ENCODE measurements at places on chromosomes 1 and 21.

DNA sequence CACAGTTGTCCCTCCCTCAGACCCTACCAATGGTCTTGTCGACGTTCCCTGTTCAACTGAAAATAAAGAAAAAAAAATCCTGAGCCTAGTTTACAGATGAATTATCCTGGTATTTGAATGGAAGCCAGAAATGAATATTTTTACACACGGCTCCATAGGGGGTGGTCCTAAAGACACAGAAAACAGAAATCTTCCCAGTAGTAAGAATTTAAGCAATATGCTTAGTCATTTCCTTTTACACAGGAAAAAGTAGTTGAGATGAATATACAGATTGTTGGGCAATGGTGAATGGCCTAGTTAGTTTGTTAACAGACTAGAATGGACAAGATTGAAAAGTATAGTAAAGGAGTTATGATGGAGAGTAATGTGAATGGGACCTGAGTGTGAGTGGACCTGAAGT is 67.4 kb downstream of the RGS18 start:
- DNase-seq = peak; percentile 23

DNA sequence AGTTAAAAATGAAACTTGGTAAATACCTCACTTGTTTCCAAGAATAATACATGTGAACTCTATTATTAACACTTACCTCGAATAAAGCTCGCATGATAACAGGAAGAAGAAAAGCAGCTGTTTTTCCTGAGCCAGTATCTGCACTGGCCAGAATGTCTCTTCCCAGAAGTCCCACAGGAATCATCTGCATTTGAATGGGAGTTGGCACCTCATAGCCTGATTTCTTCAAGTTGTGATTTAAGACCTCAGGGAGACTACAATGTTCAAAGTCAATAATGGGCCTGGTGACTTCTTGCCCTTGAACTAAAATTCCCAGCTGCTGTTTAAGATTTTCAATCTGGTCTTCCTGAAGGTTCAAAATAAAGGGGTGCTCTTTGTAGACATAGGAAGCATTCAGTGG is 3.8 kb downstream of the DDX59 start:
- DNase-seq = no peak

DNA sequence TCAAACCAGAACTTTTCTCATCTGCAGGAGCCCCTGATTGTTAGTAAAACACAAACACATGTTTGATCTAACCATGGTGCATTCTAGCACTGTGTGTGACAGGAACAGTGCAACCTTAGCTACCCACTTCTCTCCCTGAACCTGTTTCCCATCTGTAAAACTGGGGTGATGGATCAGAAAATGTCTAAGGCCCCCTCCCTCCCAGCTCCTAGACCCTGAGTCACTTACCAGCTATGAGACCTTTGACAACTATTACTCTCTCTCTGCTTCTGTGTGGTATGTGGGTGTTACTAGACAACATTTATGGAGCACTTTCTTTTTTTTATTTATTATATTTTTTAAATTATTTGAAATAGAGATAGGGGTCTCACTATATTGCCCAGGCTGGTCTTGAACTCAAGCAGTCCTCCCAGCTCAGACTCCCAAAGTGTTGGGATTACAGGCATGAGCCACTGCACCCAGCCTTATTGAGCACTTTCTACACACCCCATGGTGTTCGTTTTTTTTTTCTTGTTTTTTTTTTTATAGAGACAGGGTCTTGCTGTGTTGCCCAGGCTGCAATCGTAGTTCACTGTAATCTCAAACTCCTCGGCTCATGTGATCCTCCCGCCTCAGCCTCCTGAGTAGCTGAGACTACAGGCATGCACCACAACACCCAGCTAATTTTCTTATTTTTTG is 2.6 kb downstream of the INPP5B start:
- DNase-seq = no peak

DNA sequence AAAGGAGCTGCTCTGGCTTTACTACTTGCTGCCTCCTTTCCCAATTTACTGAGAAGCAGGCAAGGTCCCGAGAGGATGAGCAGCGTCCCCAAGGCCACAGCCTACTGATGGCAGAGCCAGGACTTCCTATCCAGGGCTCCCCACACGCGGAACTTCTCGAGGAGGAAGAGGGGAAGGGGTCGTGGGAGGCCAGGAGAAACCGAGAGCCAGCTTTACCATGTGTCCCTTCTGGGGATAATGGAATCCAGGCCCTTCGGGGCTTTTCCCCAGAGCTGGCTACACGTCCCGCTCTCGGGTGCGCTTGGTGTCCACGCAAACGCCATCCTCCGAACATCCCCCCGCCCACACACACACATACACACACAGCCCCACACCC is 4.3 kb upstream of the CCN1 start:
- no peak for DNase-seq

DNA sequence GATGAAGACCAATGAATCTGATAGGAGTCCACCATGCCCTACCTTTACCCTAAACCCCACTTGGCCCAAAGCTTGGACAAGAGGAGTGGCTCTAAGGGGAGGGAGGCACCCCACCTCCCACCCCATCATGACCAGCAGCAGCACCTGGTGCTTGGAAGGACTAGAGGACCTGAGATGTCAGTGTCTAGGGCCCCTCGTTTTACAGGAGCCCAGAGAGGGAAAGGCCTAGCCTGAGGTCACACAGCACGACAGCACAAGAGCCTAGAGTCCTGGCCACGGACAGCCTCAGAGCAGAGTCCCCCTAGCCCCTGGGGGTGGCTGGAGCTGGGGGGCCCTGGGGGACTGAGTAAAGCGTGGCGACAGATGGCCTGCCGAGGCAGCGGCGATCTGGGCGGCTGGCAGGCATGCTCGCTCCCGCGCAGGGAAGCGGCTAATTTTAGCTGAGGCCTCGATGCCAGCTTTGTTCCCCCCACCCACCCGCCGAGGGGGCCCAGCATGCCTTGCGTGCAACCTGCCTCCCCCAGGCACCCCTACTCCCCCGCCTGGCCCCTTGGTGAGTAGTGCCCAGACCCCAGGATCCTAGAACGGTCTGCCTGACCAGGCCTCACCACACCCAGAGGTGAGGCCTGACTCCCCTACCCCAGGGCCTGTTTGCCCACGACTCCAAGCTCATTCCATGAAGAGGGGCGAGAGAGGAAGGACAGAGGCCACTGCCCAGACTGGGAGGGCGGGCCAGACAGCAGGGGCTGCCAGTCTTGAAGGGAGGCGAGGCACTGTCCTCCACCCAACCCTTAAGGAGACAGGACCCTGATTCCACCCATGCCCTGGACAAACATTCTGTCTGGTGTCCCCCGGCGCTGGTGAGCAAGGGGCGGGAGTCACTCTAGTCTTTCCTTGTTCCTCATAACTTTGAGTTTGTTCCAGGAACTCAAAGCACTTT is 39.0 kb downstream of the AHDC1 start:
- DNase-seq = no peak

GRCh38 chr21:42080788-42081083 is 9.6 kb downstream of the UMODL1 start:
- DNase-seq = peak; percentile 68

- peak; percentile 20 for DNase-seq
Measured at GRCh38 chr21:32770871-32771523, 558 bp downstream of the PAXBP1 start.

- peak; percentile 76 for DNase-seq
Measured at GRCh38 chr1:165828669-165829329, 1.4 kb downstream of the UCK2 start.

- peak; percentile 10 for DNase-seq
Measured at GRCh38 chr21:37917612-37918011, 1.4 kb upstream of the KCNJ6 start.

GRCh38 chr21:43930074-43930847 is 65.2 kb downstream of the AGPAT3 start:
- DNase-seq = no peak

DNA sequence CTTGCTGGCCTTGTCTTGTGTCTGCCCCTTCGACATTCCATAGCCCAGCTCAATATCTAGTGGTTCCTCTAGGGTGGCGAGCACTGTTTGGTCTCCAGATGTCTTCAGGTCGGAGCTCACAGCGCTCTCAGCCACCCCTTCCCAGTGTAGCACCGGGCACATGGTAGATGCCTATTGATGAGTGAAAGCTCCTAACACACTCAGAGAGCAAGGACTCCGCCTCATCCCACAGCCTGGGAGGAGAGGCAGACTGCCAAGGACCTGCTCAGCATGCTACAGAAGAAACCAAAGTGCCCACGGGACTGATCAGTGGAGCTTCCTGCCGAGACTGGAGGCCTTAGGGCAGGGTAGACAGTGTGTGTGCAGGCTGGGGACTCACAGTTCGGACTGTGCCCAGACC is 10.9 kb downstream of the PCSK9 start:
- no peak for DNase-seq

GRCh38 chr1:156368889-156369684 is at the start of gene RHBG:
Gene RHBG, plus strand, starts transcription at chr1:156369211. Its CDS starts 39 bp downstream, at chr1:156369250.
- DNase-seq = no peak

DNA sequence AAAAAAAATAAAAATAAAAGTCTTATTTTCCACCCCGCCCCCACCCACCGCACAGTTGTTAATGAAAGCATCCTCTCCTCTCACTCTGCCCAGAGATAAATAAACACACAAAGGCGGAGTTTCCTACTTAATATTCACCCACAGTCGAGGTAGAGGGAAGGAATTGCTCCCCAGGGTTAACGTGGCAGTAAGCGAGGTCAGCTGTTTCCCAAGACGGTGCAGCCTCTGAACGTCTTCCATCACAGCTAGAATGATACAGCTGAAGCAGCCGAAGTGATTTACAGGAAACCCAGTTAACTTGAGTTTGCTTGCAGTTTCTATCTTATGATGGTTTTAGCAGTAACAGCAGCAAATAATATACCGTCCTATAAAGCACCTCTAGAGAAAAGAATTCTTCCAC is 283.9 kb downstream of the PBX1 start:
- DNase-seq = no peak

GRCh38 chr1:42951588-42951987 is 7.1 kb downstream of the SLC2A1 start:
- no peak for DNase-seq

DNA sequence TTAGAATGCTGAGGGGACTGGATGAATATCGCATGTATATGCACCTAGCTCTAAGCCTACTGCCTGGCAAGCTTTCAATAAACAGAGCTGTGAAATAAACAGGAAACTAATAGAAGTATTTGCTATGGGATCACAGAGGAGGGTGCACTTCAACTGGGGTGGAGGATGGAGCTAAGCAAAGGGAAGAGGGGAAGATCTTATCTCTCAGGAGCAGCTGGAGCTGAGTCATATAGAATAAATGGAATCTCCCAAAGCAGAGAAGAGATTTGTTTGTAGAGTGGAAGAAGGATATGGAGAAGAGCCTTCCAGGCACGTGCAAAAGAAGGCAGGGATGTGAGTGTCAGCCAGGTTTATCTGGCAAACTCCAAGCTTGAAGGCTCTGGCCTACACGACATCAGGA is 17.0 kb upstream of the KCNA10 start:
- DNase-seq = no peak

GRCh38 chr1:164771619-164772361 is 212.8 kb downstream of the PBX1 start:
- DNase-seq = no peak

GRCh38 chr1:79037085-79037484 is 30.6 kb upstream of the ADGRL4 start:
- DNase-seq = no peak

GRCh38 chr1:63448731-63449246 is 74.2 kb downstream of the ITGB3BP start:
- no peak for DNase-seq

DNA sequence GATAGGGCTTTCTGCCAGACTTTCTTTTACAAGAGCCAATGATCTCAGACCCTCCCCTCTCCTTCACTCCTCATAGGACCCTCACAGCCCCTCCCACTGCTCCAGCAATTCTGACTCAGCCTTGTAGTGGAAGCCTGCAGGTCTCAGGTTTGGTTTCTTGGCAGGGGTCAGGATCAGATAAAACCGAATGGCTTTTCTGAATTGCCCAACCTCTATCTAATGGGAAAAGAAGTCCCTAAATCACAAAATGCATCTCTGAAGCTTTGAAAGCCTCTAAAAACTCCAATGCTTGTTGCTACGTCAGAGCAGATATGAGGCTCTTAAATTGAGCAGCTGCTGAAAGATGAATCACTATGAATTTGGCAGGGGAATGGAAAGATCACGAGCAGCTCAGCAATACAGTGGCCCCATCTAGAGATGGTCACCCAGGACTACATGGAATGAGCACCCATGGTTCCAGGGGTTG is 74.5 kb downstream of the NID1 start:
- DNase-seq = no peak

DNA sequence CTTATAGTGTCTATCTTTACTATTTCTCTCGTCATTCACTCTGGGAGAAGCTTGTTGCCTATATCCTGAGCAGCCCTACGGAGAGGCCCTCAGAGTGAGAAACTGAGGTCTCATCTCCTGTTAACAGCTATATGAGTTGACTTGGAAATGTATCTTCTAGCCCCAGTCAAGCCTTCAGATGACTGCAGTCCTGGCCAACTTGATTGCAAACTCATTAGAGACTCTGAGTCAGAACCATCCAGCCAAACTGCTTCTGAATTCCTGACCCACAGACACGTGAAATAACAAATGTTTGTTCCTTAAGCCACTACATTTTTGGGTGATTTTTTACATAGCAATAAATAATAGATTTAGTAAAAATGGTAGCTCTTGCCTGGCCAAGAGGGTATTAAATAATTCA is 3.9 kb upstream of the ZBED6 start:
- DNase-seq = no peak

- DNase-seq = no peak
Measured at GRCh38 chr1:61642475-61643232, 82.3 kb downstream of the TM2D1 start.

- DNase-seq = no peak
Measured at GRCh38 chr1:201740670-201741111, 88.3 kb upstream of the IPO9 start.

DNA sequence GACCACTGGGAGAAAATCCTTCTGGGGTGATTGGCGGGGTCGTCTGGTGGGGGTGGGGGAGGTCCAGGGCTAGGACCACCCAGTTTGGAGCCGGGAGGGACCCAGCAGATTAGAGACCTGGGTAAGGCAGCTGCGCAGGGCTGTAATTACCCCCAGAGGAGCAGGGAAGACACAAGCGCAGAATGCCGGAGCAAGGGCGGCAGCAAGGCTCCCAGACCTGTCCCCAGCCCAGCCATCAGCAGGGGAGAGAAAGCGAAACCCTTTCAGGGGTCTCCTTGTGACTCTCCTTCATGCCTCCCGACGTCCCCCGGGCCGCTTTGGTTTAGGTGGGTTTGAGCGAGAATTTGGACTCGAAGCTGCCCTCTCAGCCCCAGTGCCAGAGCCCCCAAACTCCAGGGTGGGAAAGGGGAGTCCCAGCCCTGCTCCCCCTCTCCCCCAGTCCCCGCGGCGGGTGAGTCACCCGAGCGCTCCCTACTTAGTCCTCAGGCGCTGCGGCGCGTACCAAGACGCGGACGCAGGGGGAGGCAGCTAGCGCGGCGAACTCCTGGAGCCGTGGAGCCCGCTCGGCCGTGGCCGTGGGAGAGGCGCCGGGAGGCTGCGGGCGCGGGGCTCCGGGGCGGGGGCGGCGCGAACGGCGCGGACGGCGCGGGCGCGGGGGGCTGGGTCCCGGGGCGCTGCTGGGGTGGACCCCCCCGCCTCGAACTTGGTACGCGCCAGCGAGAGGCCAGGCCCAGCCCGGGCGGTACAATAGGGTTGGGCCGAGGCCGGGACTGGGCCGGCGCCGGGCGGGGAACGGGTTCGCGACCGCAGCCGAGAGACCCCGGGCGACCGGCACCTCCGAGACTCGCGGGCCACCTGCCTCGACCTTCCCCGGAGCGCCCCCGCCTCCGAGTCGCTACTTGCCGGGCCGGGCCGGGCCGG is at the start of gene MAP7D1:
TSS of gene MAP7D1 (plus strand) at position 753 of the 921 bp plus-strand sequence. CDS start 258 bp downstream, outside the sequence.
- DNase-seq = no peak

GRCh38 chr1:103960045-103960444 is 210.3 kb downstream of the AMY1C start:
- DNase-seq = no peak
